ENCODE measurements at places on chromosomes 7 and 10. TPM values are rescaled to one million over a fixed set of nuclear protein-coding genes. Genes with fewer than 3 reads are reported as not detected.

GRCh38 chr10:123535386-123535785, 130.8 kb upstream of the GPR26 start:
- DNase-seq = no peak

DNA sequence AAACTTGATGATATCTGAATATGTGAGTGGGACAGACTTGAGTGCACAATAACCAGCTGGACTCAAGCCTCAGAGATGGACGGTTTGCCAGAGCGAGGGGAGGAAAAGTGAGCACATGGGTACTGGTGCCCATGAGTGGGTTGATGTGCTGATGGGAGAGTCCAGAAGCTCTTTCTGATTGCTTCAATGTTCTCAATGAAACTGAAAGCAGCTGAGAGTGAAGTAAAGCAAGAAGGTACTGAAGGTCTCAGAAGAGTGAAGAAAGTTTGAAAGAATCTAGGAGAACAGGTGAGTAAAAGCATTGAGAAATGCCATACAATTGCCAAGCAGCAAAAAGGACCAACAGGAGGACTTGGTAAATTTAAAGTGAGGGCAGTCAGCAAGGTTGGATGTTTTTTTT, 28.6 kb downstream of the CTTNBP2 start:
- no peak for DNase-seq

DNA sequence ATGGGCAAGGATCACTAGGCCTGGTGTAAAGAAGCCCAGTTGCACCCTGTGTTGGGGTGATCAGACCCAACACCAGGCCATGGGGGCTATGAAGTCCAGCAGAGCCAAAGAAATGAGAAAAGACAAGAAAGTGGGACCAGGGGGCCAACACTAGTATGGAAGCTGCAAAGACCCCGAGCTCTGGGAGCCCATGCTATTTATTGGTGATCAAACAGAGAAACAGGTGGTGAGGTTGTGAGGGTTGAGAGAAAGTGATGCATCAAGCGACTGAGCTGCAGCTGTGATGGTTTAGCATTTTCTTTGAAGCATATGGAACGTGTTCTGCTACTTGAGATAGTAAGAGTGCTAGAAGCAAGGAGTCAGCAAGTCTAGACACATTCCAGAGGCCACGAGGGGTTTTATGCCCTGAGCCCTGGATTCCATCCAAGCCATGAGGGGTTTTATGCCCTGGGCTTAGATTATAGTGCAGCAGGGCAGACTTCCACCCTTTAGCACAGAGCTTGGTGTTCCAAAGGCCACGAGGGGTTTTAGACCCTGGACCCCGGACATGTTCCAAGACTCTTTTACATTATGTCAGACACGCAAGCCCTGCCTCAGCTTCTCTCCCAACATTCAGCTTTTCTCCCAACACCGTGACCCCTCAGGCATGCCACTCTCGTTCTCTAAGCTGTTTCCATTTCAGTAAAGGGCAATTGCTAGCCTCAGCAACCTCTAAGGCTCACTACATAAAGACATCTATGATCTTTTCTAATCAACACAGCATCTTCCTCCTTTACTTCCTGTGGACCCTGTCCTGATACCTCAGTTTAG, 43.1 kb upstream of the GPAM start:
- DNase-seq = no peak

DNA sequence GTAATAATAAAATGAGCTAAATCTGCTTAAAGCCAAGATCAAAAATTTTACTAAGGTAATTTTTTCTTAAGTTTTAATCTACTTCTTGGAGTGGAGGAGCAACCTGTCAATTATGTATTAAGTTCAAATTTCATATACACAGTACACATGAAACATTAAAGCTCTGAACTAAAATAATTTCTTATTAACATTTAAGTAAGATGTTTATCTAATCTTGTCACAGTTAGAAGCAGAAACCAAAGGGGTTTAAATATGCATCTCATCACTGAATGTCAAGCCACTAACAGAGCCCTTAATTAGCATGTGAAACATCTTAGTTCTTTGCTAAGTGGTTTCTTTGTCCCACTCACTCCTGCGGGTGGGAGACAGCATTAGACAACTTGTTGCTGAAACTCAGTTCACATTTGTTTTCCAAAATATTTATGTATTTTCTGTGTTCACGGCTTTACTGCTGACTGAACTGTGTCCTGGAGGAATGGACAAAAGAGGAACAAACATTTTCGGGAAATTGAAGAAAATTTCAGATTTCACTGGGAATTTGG, 130.9 kb upstream of the MBL2 start:
- no peak for DNase-seq

- peak; percentile 98 for DNase-seq
These were observed 327 bp upstream of the FIS1 start for GRCh38 chr7:101245147-101245668.

DNA sequence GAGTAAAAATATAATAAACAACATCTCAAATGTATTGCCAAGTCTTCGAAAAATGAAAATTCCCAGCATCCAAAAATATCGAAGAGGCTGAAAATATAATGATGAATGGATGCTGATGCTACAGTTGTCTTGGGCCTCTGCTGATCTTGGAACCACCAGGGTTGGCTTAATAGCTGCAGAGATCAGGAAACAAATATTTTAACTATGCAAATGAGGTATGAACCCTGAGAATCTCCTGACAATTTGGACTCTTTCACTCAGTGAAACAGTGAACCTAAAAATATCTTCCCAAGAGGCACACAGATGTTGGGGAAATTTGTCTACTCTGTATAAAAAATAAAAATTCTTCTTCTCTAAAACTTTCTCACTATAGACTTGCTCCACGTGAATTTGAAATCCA, 97.7 kb upstream of the EGFR start:
- DNase-seq = no peak

- DNase-seq = no peak
These were observed 178.9 kb downstream of the MLLT10 start for GRCh38 chr10:21712975-21713374.

GRCh38 chr7:1954366-1955004, 278.3 kb downstream of the MAD1L1 start:
- peak; percentile 87 for DNase-seq

The RBM28 gene
- 24.2 TPM for total RNA-seq

GRCh38 chr7:78111386-78111785, 312.8 kb downstream of the PHTF2 start:
- DNase-seq = no peak

All from H7 (cell line).